Stimulated activated CD8-positive, alpha-beta memory T cell treated with anti-CD3 and anti-CD28 coated beads, Interleukin-4, amount 100 ng/mL, for 48 hours (primary cell): ENCODE measurements at places on chromosomes 1 and 21.

DNA sequence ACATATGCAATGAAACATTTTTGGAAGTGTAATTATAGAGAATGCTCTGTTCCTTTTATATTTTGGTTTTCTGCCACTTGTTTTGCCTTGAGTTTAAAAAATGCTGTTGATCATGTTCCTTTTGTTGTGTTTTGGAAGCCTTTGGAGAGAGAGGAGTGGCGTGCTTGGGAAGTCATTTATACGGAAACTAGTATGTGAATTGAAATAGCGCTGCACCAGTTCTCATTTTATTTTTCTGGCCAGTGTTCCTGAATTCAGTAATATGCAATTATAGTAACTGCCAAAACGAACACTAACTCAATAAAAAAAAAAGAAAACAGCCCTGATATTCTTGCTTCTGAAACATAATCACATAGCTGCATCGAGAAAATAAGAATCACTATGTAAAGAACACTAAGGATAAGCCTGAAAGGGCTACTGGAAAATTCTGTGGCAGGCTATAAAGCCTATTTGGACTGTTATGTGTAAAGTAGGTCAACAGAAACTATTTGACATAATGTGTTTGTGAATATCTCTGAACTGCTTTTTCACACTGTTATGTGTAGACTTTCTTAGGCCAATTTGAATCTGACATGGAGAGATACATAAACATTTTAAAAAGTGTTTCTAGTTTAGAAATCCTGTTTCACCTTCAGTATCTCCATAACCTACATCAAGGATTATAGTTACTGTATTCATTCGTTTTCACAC is 742.0 kb downstream of the KCNT2 start:
- no peak for DNase-seq

DNA sequence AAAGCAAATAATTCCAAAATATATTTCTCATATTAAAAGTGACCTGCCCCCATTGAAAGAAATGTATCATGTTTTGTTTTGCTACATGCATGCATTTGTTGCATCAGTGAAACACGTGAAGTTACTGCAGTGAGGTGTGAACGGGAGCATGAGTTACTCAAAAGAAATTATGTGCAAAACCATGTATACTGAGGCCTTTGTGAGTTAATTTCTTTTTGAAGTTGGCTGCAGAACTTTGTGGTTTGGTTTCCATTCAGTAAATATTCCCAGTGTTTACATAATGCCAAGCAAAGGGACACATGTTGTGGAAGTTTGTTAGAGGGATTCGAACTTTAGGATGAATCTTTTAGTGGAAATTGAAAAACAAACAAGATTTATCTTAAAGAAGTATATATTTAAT is 619.4 kb upstream of the ADAMTS5 start:
- DNase-seq, result no peak

- no peak for DNase-seq
Observed at GRCh38 chr1:18178111-18178510, 70.5 kb downstream of the IGSF21 start.

DNA sequence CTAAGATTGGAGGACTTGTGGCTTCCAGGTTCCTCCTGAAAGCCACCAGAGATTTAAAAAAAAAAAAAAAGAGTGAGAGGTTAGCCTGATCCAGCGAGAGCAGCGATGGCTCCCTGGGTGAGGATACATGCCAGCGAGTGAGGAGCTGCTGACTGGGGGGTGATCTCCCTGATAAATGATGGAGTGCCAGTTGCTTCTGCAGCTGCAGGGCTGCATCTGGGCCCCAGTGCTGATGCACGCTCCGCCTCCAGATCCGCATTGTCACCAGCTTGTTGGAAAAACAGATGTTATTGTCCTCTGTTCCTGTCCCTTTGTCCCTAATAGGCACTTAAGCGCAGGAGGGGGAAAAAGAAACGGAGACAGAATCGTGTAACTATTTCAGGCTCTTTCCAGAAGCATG is 28.6 kb downstream of the UBIAD1 start:
- no peak for DNase-seq

DNA sequence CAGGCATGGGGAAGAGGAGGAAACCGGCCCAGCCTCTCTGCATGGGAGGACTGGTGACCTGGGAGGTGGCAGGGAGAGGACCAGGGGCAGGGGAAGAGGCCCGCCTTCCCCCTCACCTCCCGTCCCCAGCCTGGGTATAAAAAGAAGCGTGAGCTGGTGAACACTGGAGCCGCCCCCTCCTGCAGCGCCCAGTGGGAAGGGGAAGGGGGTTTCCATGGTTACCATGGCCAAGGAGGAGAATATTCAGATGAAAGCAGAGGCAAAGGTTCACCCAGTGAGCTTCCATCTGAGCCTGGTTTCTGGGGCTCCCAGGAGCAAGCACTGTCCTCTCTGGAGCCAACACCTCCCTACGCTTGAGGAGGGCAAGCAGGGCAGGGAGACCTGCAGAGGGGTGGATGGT is 54.9 kb downstream of the ACOT7 start:
- no peak for DNase-seq

GRCh38 chr1:41850029-41850428 is 68.7 kb downstream of the HIVEP3 start:
- DNase-seq, result no peak

- DNase-seq, result no peak
Observed at GRCh38 chr1:1627829-1628753, 3.9 kb upstream of the MMP23B start.

DNA sequence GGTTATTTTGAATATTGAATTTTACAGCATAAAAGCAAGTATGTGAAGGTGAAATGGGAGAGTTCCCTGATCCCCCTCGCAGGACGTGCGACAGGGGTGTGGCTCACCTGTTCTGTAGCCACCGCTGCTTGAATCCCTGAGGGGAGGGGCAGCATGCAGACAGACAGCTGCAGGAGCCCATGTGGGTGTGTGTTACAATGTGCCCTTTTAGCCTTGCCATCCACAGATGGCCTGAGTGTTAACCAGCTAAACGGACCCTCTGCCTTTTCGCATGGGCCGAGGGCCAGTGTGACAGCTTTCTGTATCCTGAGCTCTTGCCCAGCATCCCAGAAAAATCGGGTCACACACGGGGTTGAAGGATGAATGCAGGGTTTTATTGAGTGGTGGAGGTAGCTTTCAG is 43.3 kb downstream of the JAM2 start:
- DNase-seq, result no peak

DNA sequence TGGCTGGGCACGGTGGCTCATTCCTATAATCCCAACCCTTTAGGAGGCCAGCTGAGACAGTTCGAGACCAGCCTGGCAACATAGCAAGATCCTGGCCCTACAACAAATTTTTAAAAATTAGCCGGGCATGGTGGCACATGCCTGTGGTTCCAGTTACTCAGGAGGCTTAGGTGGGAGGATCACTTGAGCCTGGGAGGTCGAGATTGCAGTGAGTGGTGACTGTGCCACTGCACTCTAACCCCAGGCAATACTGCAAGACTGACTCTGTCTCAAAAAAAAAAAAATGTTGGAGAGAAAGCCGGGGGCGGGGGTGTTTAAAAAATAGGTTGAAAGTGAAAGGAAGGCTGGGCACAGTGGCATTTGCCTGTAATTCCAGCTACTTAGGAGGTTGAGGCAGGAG is 16.5 kb downstream of the CLDN19 start:
- DNase-seq, result peak; percentile 24

DNA sequence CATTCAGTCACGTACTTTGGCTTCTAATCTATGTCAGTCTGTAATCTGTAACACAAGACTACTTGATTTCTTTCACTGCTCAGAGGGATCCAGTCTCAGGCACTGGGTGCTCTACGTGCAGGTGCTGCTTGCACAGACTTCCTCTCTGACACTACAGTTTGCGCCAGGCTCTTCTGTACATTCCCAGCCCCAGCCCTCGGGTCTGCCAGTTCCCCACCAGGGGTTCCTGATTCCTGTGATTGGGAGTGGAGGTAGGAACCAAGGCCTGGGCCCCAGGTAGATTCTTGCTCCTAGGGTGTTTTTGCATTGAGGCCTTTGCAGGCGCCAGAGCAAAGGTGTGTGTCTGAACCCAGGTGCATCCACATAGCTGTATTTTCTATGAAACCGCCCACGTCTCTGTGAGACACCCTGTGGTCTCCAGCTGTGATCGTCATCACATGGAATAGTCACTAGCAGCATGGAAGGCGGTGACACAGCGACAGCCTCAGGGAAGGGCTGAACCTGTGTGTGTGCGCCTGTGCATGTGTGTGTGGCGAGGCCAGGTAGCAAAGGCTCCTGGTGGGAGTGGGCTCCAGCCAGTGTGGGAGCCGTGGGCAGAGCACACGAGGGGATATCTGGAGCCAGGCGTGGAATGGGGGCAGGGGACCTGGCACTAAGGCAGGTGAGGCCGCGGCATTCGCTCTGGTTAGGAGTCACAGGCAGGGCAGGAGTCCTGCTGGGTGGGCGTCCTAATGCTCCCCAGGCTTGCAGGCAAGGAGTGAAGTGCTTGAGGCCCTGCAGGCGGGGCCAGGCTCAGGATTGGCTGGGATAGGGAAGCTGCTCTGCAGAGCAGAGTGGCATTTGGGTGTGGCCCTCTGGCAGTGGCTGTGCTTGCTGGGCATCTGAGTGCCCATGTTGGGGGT is 5.2 kb downstream of the GJC2 start:
- peak; percentile 58 for DNase-seq

DNA sequence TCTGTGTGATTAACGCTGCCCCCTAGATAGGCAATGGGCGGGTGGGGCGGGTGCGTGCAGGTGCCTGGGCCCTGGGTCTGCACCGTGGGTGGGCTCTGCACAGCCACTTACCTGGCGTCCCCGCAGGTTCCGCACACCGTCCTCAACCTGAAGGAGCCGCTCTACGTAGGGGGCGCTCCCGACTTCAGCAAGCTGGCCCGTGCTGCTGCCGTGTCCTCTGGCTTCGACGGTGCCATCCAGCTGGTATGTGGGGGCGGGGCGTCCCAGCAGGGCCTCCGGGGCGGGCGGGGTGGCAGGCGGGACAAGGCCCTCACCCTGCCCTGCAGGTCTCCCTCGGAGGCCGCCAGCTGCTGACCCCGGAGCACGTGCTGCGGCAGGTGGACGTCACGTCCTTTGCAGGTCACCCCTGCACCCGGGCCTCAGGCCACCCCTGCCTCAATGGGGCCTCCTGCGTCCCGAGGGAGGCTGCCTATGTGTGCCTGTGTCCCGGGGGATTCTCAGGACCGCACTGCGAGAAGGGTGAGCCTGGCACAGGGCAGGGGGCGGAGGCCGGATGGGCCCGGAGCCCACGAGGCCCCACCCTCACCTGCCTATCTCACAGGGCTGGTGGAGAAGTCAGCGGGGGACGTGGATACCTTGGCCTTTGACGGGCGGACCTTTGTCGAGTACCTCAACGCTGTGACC is 22.8 kb downstream of the RNF223 start:
- no peak for DNase-seq

- DNase-seq, result no peak
Observed at GRCh38 chr21:45534636-45535331, 7.5 kb downstream of the SLC19A1 start.

GRCh38 chr1:42847721-42848460 is 1.5 kb downstream of the ZNF691 start:
- peak; percentile 31 for DNase-seq

DNA sequence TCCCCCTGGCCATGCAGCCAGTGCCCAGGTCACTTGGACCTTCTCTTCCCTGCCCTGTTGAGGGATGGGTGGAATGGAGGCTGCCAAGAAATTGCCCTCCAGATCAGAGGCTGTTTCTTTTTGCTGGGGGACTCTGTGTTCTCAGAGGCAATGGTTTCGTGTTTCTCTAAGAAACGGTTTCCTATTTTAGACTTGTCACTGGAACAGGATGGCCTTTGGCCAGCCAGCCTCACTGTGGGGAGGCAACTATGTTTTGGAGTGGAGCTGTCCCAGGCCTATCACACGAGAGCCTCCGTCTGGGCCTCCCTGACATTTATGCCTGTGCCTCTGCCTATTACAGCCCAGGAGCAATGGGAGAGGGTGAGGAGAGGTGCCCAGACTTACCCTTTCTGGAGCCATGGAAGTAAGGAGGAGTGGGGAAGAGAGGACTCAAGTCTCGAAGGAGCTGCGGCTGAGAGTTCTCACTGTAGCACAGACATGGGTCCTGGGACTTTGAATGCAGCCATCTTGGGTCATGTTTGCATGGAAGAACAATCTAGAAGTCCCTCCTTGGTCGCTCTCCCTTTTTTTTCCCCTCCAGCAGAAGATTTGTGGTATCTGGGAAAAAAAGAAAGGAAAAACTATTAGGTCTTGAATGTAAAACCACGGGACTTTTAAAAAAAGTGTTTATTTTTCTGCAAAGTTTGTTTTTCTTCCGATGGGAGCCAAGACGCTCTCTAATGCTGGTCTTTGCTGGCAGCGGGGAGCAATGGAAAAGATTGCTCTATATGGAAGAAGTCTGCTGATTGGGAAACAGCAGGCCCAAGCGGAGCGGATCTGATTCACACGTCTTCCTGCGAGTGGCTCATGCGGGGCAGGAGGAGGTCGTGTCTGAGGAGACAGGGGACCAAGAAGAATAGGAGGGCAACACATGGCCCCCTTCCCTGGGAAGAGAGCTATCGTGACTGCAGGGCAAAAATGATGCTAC is 219.2 kb downstream of the FOXD2 start:
- DNase-seq, result no peak
